ENCODE measurements at places on chromosomes 7 and 10. TPM values are rescaled to one million over a fixed set of nuclear protein-coding genes. Genes with fewer than 3 reads are reported as not detected.

CCZ1 gene
- total RNA-seq, result 47.1 TPM

- DNase-seq, result no peak
These were observed 64.8 kb upstream of the IGFBP3 start for GRCh38 chr7:45985902-45986301.

DNA sequence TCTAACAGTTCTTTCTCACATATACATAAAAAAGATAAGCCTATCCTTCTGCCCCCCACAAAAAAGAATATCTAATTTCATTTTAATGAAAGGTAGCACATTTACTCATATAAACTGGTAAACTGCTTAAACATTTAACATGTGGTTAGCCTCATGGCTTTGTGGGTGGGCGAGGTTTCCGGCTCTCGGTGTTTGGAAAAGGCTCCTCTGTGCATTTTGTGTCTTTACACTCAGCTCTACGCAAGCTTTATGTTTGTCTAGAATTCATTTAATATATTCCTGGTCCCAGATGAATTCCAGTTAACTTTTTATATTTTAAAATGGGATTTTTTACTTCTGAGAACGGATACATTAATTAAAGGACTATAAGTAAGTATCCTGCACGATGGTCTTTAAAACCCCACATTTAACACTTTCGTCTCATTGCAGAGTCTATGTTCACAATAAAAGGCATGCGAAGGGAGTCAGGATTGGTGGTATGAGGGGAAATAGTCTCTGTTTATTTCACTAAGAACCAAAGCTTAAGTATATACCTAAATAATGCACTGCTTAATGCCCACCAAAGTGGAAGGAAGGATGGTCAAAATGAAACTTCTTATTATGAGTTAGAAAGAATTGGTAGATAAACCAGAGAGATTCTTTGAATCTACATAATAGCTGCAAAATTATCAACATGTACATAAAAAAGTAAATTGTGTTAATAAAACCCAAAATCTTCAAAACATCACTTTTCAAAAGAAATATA is 197.2 kb downstream of the CRPPA start:
- DNase-seq, result no peak

DNA sequence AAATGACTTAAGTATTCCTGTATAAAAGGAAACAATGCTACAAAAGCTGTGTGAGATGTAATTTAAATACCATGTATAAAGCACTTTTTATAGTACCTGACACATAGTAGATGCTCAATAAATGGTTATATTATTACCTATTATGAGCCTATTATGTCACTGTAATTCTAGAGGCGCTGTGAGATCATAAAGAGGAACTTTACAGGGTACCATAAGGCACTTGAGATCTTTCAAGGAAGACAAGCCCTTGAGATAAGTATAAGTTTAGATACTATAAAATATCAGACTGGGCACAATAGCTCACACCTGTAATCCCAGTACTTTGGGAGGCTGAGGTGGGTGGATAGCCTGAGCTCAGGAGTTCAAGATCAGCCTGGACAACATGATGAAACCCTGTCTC is 38.3 kb downstream of the PTTG1IP2 start:
- no peak for DNase-seq

RNF133 gene
- total RNA-seq, result 1.2 TPM

TOMM7 gene
- total RNA-seq, result 110 TPM

PIK3CG gene
- total RNA-seq, result 6.4 TPM

GRCh38 chr7:110187877-110188554 is 902.9 kb upstream of the LRRN3 start:
- DNase-seq, result no peak

CLDN3 gene
- total RNA-seq, result 3.9 TPM

TMEM225B gene
- total RNA-seq, result 1.4 TPM

VTI1A gene
- 46.7 TPM for total RNA-seq

CAV1 gene
- 71.0 TPM for total RNA-seq

DNA sequence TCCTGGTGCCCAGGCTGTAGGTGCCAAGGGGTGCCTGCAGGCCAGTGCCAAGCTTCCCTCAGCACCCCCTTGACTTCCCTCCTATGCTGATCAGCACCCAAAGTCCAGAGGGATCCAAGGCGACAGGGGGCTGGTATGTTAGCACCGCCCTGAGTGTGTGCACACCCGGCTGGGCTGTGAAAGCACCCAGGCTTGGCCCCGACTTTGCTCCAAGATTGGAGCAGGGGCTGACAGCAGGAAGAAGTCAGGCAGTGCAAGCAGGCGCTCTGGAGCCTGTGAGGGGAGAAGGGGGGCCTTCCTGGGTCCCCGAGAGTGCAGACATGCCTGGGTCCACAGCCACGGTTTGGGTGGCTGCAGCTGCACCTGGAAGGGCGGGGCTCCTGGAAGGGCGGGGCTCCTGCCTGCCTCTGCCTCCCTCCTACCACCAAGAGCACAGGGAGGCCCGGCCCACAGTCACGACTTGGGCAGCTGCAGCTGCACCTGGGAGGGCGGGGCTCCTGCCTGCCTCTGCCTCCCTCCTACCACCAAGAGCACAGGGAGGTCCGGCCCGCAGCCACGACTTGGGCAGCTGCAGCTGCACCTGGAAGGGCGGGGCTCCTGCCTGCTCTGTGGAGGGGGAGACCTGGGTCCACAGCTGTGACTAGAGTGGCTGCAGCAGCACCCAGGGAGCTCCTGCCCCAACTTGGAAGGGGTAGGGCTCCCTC is 30.2 kb upstream of the ZMYND11 start:
- DNase-seq, result no peak

- DNase-seq, result no peak
These were observed 38.4 kb downstream of the TWIST1 start for GRCh38 chr7:19079066-19079465.

GRCh38 chr10:43236176-43236850 is 30.6 kb downstream of the RASGEF1A start:
- DNase-seq, result no peak

GRCh38 chr10:110641256-110641655 is 2.9 kb upstream of the RBM20 start:
- peak; percentile 14 for DNase-seq

- DNase-seq, result no peak
These were observed 58.5 kb downstream of the MACC1 start for GRCh38 chr7:20158684-20159083.

TBX20 gene
- not detected for total RNA-seq

DNA sequence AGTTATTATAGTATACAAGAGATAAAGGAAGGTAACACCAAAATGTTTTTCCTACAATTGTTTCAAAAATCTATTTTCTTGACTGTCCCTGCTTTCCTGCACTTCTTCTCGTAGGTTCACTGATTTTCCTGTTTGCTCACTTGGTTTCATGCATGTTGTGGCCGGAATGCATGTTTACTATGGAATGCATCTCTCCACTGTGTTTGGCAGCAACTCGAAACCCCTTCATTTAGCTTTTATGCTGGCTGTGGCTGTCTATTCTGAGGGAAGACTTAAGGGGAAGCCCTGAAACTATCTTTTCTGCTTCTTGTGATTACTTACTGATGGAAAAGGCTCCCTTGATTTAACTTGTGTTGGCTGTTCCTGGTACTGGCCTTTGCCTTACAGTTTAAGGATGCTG is 120.3 kb downstream of the NRG3 start:
- peak; percentile 3 for DNase-seq

GRCh38 chr10:127146661-127147060 is 49.7 kb downstream of the INSYN2A start:
- DNase-seq, result peak; percentile 64

DNA sequence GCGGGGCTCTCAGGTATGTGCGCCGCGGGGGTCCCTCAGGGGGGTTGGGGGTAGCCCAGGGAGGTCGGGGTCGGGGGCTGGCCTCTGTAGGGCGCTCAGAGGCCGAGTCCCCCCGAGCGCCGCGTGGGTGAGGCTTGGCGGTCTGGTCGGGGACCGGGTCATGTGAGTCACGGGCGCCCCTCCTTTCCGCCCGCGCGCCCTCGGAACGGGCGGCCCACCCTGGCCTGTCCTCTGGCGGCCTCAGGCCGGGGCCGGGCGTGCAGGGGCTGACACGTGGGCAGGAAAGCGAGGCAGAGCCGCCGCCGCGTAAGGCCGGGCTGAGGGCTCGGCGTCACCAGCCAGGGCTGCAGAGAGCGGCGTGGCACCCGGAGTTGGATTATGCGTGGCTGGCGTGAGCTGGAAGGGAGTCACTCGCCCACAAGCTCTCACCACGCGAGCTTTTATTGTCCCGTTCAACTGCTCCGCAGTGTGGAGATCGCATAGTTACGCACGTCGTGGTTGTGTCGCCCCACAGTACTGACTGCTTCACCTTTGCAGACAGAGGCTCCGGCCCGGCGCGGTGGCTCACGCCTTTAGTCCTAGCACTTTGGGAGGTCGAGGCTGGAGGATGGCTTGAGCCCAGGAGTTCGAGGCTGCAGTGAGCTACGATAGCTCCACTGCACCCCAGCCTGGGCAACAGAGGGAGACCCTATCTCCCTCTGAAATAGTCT is 385 bp downstream of the SHLD2 start:
- DNase-seq, result peak; percentile 67

DNA sequence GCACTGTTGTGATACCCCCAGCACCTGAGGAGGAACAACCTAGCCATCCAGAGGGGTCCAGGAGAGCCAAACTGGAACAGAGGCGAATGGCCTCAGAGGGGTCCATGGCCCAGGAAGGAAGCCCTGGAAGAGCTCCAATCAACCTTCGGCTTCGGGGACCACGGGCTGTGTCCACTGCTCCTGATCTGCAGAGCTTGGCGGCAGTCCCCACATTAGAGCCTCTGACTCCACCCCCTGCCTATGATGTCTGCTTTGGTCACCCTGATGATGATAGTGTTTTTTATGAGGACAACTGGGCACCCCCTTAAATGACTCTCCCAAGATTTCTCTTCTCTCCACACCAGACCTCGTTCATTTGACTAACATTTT is 1.6 kb upstream of the CASP2 start:
- no peak for DNase-seq

DNA sequence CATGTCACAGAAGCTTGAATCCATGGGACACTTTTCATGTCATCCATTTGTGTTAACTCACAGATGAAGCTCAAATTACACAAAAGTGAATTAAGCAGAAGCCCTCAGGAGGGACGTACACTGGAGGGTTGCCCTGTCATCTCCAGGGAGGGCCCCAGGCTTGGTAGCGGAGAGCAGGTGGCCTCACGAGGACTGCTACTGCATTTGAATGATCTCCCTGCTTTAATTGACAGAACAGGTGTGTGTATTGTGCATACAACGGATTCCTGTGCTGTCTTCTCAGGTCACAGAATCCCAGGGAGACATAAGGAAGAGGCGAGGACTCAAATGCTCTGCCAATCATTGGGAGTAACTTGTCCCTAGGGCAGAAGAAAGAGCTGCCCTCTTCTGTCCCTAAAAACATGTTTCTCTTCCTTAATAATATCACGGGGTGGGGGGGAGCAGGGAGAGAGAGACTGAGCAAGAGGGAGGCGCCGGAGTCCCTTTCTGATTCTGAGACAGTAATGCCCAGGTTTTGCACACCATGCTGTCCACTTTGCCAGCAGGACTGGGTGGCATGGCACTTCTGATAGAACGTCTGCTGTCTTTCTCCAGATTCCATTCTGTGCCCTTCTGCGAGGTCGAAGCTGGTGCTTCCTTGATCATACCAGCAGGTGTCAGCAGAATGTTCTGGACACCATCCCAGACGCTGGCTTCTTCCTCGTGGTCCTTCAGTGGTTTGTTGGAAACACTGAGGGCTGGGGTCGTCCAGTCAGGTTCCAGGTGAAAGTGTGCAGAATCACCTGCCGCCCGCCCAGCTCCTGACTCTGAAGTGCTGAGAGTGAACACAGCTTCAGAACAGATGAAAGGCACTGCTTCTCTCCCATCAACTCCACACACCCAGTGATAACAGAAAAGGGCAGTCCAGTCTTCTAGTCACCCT is 26.2 kb upstream of the RASGEF1A start:
- peak; percentile 85 for DNase-seq

PPRC1 gene
- 13.8 TPM for total RNA-seq

GRCh38 chr10:127942811-127943210 is 35.9 kb downstream of the PTPRE start:
- DNase-seq, result no peak

DNA sequence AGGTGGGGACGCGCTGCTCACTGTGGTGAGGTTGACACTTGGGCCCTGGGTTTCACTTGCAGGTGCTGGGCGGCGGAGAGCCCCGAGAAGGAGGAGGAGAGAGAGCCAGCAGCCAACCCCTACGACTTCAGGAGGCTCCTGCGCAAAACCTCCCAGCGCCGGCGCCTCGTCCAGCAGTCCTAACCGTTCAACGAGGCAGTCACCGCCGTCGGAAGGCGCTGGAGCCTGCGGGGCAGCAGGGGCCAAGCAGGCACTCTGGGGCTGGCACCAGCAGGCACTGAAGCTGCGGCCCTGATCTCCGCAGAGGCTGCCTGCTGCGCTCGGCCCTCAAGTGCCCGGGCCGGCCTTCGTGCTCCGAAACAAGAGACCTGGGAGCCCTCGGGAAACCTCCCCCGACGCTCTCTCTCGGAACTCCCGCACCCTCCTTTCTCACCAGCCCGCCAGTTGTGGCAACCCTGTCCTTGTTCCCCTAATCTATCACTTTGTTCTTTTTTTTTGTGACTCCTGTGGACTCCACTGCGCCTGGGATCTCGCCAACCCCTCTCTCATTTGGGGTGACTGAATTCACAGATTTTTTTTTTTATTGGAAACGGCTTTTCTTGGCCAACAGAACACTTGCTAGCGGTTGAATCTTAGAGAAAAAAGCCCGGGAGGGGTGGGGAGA is 4.7 kb upstream of the GAD2 start:
- DNase-seq, result no peak

GRCh38 chr7:16933296-16934279 is 51.8 kb upstream of the AGR3 start:
- DNase-seq, result no peak

- peak; percentile 30 for DNase-seq
These were observed 120.2 kb upstream of the CTTNBP2 start for GRCh38 chr7:117993377-117994003.

- DNase-seq, result no peak
These were observed 204.1 kb downstream of the ZNF365 start for GRCh38 chr10:62578301-62578700.

DNA sequence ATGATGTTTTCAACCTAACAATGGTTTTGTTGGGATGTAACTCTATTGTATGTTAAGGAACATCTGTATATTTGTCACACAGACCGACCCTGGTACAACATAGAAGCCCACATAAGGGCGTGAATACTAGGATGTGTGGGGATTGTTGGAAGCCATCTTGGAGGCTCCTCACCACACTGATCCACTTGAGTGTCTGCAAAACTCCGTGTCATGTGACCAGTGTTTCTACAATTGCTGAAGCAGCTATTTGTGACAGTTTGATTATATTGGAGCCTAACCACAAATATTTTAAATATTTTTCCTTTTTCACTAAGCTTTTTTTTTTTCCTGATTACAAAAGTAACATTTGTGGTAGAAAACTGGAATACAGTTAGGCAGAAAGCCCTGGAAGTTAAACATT is 27.9 kb downstream of the RALA start:
- no peak for DNase-seq

DNA sequence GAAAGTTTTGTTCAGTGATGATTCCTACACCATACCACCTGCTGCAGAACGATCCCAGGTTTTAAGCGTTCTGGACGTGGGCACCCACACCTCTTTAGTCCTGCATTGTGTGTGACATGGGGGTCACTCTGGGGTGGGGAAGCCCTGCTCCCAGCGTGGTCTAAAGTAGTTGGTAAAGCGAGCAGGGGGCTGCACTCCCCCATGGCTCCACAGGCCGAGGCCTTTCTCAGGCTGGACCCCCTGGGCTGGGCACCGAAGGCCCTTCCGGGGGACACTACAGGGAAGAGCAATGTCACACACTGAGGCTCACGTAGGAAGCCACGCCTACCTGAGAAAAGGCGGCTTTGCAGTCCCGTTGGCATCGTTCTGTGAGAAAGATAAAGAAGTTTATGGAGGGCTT is 12.3 kb downstream of the BRI3 start:
- DNase-seq, result no peak

IKZF1 gene
- total RNA-seq, result 9.0 TPM

Data from spinal cord (tissue), 10 donors.